ENCODE measurements at places on chromosomes 1 and 21.

- DNase-seq: peak; percentile 92
These were observed 5.3 kb downstream of the C1orf116 start for GRCh38 chr1:207027206-207027777.

DNA sequence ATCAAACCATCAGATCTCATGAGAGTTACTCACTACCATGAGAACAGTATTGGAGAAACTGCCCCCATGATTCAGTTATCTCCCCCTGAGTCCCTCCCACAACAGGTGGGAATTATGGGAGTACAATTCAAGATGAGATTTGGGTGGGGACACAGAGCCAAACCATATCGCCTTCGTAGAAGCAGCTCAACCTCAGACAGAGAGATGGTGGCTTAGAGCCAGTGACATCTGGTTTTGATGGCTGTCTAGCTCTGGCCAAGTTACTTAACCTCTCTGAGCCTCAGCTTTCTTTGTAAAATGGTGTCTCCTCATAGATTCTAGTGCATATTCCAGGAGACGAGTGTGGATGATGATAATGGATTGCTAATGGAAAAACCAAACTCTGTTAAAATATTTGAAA, 27.2 kb downstream of the MX1 start:
- DNase-seq: no peak

GRCh38 chr1:32066489-32066873, 6.3 kb upstream of the TMEM39B start:
- peak; percentile 78 for DNase-seq

GRCh38 chr1:102851616-102852015, 256.7 kb downstream of the COL11A1 start:
- DNase-seq: no peak

DNA sequence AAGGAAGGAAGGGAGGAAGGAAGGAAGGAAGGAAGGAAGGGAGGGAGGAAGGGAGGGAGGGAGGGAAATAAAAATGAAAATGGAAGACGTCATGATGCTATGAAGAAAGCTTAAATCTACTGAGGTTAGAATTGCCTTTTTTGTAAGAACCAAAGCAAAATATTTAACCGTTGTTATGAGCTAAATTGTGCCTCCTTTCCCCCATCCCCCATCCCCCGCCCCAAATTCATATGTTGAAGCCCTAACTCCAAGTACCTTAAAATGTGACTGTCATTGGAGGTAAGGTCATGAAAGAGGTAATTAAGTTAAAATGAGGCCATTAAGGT, 80.1 kb upstream of the CXADR start:
- DNase-seq: no peak

GRCh38 chr1:93459126-93459525, 11.2 kb downstream of the FNBP1L start:
- DNase-seq: no peak

- DNase-seq: no peak
These were observed 63.7 kb downstream of the ST6GALNAC3 start for GRCh38 chr1:76138217-76138616.

- peak; percentile 96 for DNase-seq
These were observed 667.4 kb upstream of the ZP4 start for GRCh38 chr1:238558156-238558555.

DNA sequence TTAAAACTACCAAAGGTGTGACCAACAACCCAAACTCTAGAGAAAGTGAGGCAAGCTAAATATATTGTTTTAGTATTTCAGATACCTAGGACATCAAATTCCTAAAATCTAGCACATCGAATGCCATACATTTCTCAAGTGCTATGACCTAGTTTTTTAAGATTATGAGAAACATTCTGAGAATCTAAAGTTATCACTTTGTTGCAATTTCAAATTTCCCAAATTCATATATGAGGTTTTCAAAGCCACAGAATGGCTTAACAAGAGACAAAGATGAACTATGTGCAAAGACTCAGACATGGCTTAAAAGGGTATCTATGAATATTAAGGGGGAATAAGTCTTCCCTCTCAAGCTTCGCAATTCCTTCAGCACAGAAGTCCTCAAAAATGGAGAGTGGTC, 6.8 kb downstream of the SCYL3 start:
- DNase-seq: no peak

DNA sequence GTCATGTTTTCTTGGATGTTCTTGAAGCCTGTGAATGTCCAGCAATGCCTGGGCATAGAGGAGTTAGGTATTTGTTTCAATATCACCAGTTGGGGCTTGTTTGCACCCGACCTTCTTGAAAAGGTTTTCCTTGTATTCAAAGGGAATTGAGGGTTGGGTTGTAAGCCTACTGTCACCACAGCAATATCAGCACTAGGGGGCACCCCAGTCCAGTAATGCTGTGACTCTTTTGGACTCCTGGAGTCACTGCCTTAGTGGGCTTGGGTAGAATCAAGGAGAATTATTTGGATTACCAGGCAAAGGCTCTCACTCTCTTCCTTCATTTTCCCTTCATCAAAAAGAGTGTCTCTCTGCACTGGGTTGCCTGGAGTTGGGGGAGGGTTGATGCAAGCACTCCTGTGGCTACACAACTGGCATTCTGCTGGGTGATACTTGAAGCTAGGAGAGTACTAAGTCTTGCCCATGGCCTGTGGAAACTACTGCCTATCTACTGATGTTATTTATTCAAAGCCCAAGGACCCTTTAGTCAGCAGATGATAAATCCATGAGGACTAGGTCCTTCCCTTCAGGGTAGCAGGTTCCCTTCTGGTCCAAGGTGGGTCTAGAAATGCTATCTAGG, 34.5 kb downstream of the OR10R2 start:
- DNase-seq: peak; percentile 6

- DNase-seq: peak; percentile 1
These were observed 1093.1 kb downstream of the MRPL39 start for GRCh38 chr21:24514081-24514733.

GRCh38 chr1:91754816-91755580, 131.0 kb downstream of the TGFBR3 start:
- no peak for DNase-seq

DNA sequence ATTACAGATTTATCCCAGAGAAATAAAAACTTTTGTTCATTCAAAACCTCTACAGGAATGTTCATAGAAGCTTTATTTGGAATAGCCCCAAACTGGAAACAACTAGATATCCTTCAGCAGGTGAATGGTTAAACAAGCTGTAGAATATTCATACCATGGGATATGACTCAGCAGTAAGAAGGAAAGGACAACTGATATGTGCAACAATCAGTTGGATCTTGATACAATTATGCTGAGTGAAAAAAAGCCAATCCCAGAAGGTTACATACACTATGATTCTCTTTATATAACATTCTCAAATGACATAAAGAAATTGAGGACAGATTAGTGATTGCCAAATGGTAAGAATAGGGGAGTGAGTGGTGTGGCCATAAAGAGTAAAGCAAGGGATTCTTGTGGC, 376.7 kb downstream of the S1PR1 start:
- DNase-seq: peak; percentile 3

GRCh38 chr1:154595621-154596020, 12.4 kb downstream of the ADAR start:
- DNase-seq: peak; percentile 40

GRCh38 chr1:179144626-179145025, 62.8 kb downstream of the TOR3A start:
- DNase-seq: no peak

DNA sequence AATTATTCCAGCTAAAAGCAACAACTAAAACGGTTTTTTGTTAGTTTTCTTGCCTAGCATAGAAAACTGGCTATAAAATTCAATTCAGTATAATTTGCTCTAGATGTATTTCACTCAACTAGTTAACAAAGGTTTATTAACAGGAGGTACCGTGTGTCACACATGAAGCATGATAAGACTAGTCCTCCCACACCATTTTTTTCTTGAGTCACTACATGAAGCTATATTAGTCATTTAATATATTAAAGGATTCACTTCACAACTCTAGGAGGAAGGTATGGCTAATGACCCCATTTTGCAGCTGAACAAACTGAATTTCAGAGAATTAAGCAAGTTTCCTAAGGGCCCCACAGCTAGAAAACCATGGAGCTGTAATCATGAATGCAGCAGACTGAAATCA, 307.8 kb upstream of the USP25 start:
- DNase-seq: peak; percentile 84

DNA sequence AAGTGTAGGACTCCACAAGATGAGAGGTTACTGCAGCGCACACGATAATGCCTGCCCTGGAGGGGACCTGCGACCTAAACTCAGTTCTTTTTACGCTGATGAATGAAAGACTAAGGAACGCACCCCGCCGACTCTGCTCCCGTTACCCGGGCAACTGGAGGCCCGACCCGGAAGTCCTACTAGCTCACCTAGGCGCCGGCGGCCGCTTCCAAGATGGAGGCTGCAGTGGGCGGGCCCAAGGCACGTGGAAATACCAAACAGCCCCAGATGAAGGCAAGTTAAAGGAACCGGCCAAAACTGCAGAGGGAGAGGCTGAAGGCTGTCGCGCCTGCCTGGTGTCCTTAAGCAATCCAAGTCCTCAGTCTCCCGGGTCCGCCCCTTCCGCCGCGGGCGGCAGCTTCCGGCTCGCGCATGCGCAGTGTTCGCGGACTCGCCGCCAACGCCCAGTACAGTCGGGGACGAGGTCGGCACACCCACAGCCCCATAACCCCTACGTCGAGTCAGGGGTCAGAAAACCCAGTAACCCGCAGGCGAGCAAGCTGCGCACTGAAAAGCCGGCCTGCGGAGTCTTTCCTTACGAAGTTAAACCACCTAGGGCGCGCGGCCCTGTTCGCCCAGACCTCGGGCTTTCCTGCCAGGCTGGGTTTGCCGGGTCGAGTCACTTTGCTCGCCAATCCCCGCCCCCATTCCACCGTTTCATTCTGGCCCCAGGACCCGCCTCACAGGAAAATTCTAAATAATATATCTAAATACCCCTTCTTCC, at the start of gene SETD4:
SETD4 (minus strand) TSS at position 368 of the 763 bp plus-strand sequence. CDS start 1,638 bp downstream, outside the sequence.
- DNase-seq: peak; percentile 87

- no peak for DNase-seq
These were observed 54.2 kb downstream of the DMAP1 start for GRCh38 chr1:44267438-44267837.

DNA sequence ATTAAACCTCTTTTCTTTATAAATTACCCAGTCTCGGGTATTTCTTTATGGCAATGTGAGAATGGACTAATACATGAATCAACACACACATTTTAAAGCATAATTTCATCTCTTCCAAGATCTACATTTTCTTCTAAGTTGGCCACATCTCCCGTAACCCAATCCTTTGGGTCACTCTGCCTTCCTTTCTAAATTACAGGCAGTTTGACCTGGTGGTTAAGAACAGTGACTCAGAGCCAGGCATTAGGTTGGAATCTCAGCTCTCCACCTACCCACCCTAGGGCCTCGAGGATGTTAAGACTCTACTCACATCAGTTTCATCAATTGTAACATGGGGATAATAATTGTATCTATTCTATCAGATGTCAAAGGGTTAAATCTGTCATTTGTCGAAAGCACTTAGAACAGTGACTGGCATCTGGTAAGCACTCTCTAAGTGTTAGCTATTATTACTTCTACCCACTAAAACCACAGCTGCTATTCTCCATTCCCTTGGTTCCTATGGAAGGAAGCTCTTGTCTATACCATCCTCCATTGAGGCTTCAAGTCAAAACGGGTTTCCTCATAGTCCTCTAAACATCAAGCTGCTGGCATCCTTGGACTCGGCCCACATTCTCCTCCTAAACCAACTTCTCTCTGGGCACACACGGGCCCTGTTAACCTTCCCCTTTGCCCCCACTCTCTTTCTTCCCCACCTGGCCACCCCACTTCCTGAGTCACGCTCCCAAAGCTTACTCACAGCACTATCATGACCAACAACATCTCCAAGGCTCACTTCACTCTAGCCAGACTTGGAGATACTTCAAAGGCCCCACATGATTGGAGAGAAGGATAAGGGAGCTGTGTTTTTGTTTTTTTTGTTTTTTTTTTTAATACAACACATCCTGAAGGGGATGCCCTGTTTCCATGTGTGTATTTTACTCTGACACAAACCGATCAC, 116.9 kb downstream of the TGFBR3 start:
- peak; percentile 50 for DNase-seq

- no peak for DNase-seq
These were observed 136.9 kb upstream of the C8B start for GRCh38 chr1:57102561-57103326.

DNA sequence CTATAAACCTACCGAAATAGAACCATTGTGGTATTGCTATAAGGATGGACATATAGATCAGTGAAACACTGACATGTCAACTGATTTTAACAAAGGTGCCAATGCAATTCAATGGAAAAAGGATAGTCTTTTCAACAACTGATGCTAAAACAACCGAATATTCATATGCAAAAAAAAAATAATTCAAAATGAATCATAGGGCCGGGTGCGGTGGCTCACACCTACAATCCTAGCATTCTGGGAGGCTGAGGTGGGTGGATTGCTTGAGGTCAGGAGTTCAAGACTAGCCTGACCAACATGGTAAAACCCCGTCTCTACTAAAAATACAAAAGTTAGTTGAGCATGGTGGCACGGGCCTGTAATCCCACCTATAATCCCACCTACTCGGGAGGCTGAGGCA, 23.9 kb downstream of the HSF2BP start:
- DNase-seq: no peak

DNA sequence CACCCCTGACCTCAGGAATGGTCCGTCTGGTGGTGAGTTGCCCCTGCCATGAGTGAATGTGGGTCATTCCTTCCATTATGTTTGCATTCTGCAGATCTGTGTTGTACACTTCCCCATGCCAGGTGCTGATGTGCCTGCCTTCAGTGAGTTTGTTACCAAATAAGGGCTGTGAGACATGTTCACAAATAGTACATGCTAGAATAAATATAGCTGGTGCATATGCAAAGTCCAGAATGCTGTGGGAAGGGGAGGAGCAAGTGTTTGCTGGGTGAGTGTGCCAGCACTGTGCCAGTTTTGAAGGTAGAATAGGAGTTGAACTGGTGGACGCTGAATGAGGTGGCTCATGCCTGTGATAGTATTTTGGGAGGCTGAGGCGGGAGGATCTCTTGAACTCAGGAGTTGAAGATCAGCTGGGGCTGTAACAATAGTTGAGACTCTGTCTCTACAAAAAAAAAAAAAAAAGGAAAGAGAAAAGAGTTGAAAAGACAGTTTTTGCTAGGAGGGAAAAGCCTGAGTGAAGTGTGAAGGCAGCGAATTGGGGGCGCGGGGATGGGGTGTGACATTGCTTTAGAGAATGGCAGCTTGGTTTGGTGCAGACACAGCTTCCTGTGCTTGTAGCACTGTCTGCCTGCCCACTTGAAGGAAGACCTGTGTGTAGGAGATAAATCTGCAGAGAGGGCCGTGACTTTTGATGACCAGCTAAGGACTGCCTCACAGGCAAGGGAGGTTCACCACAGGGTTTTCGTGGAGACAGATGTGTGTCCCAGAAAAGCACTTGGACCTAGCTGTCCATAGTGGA, 61.1 kb downstream of the LGR6 start:
- no peak for DNase-seq

GRCh38 chr1:6872573-6873261, 87.5 kb downstream of the CAMTA1 start:
- DNase-seq: peak; percentile 48

DNA sequence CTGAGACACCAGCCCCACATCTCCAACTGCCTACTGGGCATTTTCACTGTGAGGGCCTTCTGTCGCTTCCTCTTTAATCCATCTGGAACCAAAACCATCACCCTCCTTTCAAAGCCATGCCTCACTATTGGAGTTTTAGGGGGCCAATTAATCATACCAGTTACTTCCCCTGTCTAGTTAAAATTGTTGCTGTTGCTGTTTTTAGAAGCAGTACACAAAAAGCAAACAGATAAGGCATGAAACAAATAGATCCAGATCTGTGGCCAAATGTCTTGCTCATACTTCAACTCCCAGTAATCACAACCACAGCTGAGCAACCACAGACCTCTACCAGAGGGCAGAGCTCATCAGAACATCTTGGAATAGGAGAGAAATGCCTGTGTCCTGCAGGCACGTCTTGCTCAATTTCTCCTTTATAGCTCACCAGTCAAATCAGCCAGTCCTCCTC, 133.8 kb upstream of the C1orf105 start:
- DNase-seq: peak; percentile 91
